Kidney (tissue), 22 donors: ENCODE measurements at places on chromosomes 4 and X. TPM values are rescaled to one million over a fixed set of nuclear protein-coding genes. Genes with fewer than 3 reads are reported as not detected.
A peak's percentile ranks its signal among the peaks of the same experiment; 100 is the strongest.

DNA sequence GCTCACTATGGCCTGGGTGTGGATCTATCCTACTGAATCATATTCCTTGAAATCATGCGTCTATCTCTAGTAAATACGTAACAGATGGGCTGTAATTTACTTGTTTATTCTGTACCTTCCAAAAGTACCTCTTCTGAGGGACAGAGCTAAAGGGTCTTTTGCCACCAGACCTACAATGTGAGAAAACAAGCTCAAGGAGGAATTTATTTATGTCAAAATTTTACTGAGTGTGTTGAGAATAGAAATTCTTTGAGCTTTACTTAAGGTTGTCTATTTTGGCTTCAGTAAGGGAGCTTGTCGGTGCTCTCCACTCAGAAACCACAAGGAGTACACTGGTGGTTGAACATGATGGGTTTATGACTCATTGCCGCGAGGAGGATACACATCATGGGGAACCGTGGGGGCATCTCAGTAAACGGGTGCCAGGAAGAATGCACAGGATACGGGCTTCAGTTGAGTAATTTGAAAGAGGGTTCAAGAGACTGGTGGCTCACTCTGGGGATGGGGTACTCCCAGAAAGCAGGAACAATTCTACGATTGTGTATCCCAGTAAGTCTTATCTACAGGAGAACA lies 3.0 kb downstream of the ANK2 start:
- DNase-seq: no peak

GRCh38 chr4:2363951-2364653 lies 54.3 kb downstream of the ZFYVE28 start:
- DNase-seq: peak; percentile 54

DNA sequence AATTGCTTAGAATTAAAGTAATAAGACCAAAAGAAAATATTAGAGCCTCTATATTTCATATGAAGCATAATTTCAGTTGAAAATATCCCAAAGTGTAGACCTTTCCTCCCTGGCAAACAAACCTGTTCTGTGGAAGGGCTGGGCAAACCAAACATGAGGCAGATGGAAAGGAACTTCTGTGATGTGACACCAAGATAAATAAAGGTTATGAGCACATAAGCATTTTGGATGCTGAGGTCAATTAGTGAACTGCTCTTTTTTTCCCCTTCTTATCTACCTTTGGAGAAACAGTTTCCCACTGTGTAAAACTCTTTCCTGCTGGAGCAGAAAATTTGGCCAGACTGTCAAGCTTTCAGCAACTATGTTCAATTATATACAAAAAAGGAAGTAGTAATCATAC lies 109.6 kb upstream of the STIM2 start:
- no peak for DNase-seq

The GDPD2 gene
- total RNA-seq: 7.0 TPM

DNA sequence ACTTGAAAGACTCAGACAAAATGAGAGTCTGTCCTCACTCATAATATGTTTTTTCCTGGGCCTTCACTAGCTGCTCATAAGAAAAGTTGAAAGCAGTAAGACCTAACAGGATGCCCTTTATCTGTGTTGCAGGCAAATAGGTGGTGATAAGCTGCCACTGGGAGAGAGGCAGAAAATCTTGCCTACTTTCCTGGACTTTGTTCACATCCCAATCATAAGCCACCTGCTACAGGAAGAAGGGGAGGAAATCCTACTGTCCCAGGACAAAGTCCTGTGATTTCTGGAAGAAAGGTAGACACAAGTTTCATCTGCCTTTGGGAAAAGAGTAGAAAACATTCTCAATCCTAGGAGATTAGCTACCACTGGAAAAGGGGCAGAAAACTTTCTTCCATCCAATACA lies 13.3 kb upstream of the SPANXN2 start:
- no peak for DNase-seq

DNA sequence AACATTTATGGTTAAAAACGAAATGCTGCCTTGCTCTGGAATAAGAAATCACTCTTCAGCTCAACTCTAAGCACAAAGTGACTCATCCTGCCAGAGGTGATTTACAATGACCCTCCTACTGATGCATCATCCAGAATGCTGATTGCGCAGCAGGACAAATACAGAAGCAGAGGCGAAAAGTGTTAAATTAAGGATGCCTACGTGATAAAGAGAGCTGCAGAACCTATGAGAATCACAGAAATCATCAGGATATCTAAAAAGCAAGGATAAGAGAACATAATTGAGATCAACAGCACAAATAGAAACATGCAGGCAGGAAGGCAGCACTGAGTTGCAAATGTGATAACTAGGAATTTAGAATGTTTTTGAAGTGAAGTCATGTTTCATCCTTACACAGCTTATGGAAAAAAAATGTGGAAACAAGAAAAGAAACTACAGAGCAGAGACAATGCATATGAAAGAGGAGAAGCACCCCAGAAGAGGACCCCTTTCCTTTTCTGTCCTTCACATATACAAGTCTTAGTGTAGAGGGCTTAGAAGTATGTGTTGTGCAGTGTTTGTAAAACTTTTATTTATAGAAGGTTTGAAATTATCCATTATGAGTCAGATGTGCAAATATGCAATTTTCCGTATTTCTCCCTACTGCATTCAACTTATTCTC lies 188.4 kb downstream of the SLC7A11 start:
- DNase-seq: no peak

GRCh38 chrX:111445485-111445884 lies 33.5 kb upstream of the DCX start:
- DNase-seq: peak; percentile 57

DNA sequence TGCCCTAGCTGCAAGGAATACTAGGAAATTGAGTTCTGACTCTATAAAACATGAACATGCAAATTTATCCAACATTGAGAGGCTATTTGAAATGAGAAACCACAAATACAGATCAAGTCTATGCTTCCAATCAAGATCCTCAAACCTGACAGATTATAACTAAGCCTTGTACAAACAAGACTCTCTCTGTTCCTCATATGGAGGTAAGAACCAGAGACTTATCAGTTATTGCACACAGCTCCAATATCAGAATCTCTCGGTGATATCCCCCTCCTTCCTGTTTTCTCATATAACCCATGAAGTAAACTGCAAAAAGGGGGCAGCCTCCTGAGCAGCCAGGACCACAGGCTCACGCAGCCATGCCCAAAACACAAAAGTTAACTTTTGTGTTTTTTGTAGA lies 36.5 kb downstream of the FBXW7 start:
- DNase-seq: no peak

DNA sequence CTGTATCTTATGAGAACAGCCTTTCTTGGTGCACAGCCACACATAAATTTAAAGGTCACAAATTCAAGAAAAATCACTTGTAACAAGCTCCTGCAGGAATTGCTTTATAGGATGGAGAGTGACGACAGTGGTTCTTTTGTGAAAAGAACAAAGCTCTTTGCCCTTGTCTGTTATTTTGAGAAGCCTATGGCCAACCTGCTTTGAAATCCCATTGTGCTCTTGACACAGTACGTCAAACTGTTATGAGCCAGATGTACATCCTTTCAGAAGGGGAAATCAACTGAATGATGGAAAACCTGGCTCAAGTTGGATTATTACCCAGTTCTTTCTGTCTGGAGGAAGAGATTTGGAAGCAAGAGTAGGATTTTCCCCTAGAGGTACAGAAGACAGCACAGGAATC lies 1454.2 kb downstream of the ARAP2 start:
- DNase-seq: peak; percentile 3

DNA sequence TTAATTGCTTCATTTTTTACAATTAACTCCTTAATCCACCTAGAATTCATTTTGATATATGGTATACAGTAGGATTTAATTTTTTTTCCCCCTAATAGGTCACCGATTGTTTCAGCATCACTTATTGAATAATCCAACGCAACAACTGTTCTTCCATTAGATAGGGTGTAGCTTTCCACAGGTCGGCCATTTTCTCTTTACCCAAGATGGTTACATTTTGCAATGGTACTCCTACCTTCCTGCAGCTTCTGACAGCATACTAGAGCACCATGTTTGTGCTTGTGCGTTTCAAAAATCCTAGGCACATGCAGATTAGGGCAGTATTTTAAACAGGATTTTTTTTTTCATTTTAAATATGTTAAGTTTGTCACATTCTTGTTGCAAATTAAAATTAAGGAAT lies 2.3 kb downstream of the LINC00632 start:
- no peak for DNase-seq

DNA sequence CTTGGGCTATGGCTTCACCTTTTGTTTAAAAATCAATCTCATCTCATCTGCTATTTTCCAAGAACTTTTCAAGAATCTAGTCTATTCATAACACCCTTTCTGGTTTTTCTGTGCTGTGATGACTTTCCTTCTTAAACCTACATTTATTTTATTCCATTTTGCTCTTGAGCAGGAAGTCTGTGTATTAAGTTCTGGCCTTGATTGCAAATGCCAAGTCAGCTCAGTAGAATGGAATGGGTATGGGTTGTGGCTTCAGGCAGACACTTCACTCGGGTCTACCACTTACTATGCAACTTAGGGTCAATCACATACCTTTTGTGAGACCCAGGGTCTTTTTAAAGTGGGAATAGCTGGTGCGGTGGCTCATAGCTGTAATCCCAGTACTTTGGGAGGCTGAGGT lies 522.3 kb downstream of the TRIML1 start:
- DNase-seq: no peak

GRCh38 chr4:170805352-170805751 lies 715.6 kb upstream of the AADAT start:
- no peak for DNase-seq

GRCh38 chr4:81021142-81021944 lies 9.2 kb upstream of the BMP3 start:
- peak; percentile 18 for DNase-seq

The NPNT gene
- total RNA-seq: 78.3 TPM

The CAPN6 gene
- total RNA-seq: 25.0 TPM

The SYN1 gene
- total RNA-seq: 0.85 TPM
